ENCODE measurements at places on chromosomes 4 and X.

DNA sequence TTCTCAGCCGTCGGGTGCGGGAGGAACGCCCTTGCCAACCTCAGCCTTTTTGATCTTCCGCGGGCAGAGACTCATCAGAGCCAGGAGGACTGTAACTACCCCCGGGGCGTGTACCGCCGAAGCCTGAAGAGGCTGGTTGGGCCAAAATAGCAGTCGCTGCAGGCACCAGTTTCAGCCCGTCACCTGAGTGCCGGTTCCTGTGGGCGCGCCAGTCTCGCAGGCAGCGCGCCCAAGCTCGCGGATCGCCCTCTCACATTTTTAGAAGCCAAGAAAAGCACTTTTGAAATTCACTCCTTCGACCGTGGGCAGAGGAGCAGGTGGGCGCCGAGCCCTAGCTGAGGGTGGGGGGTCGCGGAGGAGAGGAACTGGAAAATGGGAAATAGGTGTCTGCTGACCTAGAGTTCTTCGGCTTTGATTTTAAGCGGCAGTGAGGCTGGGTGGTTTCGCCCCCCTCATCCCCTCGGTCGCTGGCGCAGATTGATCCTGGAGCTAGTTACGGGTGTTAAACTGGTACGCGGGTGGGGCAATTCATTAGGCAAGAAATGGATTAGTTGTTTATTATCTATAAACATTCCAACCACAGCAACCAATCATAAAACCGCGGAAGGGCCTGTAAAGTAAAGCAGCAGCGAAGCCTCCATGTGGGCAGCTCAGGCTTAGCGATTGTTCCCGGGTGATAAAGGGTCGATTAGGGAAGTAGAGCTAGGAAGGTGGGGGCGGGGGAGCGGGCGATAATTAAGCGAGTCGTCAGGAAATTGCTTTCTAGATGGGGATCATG is 69.2 kb downstream of the FBXO8 start:
- DNase-seq, result no peak

DNA sequence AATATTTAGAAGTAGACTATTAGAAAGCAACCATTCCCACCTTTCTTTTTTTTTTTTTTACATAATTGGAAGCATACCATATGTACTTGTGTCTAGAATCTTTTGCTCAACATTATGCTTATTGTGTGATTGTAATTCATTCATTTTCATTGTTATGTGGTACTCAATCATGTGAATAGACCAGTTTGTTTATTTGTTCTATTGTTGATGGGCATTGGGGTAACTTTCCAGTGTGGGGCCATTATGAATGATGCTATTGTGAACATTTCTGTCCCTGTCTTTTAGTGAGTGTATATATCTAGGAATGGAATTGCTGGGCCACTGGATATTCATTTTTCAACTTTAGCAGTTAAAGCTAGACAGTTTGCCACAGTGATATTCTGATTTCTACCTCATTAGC is 62.5 kb upstream of the MCUB start:
- DNase-seq, result no peak

GRCh38 chrX:131789664-131790063 is 233.4 kb upstream of the STK26 start:
- DNase-seq, result no peak

DNA sequence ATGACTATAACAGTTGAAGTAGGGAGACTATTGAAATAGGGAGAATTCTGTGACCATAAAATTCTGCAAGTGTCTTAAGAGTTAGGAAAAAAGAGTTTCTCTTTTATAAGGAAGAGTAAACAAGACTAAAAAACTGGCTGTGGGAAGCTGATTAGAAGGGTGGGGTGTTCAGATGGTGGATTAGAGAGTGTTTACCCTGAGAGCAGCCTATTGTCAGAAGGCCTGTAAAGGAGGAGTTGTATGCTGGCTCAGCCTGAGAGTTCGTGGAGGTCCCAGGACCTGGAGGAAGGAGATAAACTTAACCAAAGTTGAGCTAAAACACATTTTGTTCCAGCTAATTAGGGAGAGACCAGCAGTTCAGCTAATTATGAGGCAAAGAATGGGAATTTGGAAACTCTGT is 629.7 kb downstream of the PCDH7 start:
- no peak for DNase-seq

GRCh38 chrX:346034-346813 is 27.6 kb upstream of the GTPBP6 start:
- DNase-seq, result no peak

DNA sequence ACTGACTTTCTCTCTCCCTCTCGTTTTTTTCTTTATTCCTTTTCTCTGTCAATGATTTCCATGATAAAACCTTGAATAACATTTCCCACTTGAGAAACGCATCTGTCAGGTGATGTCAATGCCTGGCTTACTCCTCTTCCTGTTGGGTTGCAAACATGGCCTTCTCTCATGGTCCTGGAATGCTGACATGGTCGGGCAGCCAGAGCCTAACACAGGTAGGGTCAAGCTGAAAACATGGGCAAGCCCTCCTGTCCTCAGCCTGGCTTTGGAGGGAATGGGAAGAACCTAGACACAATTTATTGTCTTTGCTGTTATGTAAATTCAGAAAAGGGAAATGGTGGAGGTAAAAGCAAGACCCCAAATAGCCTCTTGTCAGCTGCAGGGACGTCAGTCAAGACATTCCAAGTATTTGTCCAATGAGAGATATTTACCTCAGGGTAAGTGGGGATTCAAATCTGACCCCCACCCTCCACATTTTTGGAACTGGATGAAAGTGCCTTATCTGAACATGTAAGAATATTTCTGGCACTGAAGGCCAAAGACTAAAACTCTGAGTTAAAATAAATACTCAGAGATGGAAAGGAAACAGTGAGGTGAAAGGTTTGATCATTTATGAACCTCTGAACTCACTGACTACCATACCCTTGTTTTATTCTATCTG is 473.8 kb downstream of the SPRY1 start:
- no peak for DNase-seq

GRCh38 chr4:74805601-74806000 is 11.3 kb upstream of the BTC start:
- DNase-seq, result no peak

DNA sequence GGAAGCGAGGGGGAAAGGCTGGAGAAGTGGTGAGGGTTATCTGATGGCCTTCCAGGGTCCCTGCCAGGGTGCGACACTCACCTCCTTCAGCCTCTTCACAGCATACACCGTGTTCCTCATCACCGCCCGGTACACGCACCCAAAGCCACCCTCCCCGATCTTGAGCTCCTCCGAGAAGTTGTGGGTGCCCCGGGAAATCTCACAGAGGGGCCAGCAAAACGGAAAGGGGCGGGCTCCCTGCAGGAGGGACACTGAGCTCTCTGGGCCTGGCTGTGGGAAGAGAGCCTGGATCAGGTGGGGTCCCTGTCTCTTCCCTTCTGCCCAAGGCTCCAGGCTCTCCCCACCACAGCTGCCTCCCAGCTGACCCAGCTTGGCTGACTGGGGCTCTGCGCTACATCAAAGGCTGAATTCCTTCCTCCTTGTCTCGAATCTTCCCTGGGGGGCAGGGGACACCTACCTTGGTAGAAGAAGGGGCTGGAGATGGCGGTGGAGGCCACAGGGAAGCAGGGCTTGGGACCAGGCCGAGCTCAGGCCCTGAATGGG is 1.1 kb downstream of the IRAK1 start:
- DNase-seq, result no peak

GRCh38 chr4:83490876-83491450 is 6.1 kb upstream of the ABRAXAS1 start:
- DNase-seq, result no peak

DNA sequence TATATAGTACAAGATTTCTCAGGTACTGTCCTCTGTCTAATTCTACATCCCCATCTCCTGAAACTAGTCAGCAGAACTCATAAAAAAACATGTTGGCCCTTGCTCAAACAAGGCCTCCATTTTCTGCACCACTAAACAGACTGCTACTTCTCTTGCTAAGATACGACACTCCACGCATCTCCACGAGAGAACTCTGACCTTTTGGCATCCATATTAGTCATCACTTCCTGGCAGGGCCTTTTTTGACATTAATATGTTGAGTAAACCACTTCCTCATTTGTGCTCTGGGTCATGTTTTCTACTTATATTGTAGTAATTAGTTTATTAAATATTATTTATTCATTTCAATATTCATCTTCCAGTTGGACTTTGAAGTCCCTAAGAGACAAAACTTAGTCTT is 65.6 kb downstream of the DCAF8L1 start:
- no peak for DNase-seq

DNA sequence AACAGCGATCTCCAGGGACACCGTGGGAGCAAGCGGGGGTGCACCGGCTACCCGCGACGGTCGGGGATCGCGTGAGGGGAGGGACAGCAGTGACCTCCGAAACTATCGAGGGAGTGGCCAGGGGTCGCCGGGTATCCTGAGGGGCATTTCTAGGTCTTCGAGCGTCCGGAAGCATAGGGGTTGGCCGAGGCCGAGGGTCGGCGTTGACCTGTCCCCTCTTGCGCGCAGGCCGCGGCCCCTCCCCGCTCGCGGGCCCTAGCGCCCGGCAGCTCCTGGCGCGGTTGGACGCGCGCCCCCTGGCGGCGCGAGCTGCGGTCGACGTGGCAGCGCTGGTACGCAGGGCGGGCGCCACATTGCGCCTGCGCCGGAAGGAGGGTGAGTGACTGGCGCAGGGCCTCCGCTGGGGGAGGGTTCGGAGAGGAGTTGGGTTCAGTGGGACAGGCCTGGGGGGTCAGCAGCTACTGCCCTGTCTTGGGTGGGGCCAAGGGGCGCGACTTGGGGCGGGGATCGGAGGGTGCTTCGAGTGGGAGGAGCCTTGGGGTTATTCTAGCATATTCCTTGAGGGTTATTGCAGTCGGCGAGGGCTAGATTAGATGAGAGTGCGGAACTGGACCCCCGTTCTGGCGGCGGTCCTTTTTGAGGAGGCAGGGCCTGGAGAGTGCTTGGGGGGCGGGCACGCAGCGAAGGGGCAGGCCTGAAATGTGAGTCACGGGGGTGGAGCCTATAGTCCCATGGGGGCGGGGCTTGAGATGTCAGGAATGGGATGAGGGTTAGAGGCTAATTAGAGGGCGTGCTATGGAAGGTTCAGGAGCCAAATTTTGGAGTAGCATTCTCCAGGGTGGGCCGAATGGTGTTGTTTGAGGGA is 1.2 kb downstream of the MAGIX start:
- peak; percentile 75 for DNase-seq

DNA sequence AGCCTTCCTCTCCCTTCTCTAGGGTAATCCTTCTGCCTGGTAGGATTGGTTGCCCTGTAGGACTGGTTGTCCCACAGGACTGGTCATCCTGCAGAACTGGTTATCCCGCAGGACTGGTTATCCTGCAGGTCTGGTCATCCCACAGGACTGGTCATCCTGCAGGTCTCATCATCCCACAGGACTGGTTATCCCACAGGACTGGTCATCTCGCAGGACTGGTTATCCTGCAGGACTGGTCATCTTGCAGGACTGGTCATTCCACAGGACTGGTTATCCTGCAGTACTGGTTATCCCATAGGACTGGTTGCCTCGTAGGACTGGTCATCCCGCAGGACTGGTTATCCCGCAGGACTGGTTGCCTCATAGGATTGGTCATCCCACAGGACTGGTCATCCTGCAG is 48.1 kb upstream of the STOX2 start:
- DNase-seq, result no peak

GRCh38 chr4:183757060-183757459 is 98.0 kb downstream of the TRAPPC11 start:
- DNase-seq, result no peak

DNA sequence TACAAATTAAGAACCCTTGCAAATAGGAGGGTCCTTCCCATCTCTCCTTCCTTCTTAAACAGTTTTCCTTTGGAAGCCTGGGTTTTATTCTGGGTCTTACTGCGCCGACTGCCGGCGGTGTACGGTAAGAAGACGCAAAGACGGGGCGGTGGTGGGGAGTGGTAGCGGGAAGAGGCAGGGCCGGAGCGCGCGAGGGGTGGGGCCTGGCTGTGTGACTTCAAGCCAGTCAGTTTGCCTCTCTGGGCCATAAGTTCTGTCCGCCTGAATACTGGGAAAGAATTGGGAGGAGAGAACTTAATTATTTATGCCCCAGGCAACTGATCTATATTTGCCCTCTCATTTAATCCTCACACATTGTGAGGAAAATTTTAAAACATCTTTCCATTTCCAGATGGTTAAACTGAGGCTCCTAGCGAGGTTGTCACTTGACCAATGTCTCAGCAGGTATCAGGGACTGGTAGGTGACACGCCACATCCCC is 726 bp upstream of the KANTR start:
- peak; percentile 70 for DNase-seq

- no peak for DNase-seq
These were observed 15.0 kb downstream of the BTK start for GRCh38 chrX:101370888-101371504.

DNA sequence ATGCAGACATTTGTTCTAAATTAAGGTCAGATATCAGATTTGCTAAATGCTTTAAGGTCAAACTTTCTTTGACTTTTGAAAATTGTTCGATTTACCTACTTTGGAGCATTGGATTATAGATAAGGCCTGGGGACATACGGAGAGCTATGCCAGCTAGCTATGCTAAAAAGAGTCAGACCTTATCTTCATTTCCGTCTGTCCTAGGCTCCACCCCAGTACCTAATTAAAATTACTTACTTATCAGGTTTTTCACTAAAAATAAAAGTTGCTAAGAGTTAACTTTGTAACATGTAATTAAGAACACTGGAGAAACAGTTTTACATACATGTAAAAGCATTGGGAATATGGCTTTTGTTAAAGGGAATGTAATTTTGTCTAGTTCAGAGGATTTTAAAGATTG is 7.1 kb upstream of the TMEM35A start:
- no peak for DNase-seq

DNA sequence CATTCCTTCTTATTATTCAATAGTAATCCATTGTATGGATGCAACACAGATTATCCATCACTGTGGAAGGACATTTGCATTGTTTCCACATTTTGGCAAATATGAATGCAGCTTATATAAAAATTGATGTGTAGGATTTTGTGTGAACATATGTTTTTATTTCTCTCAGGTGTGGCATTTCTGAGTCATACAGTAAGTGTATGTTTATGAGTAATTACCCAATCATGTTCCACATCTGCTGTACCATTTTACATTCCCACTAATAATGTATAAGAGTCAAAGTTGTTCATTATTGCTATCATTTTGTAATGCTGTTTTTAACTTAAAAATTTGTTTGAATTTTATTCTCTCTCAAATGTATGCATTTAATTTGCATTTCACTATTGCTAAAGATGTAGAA is 25.5 kb downstream of the MAGEA4 start:
- no peak for DNase-seq

GRCh38 chr4:114040319-114041116 is 61.1 kb upstream of the ARSJ start:
- DNase-seq, result no peak

GRCh38 chr4:102807345-102807744 is 20.0 kb downstream of the UBE2D3 start:
- no peak for DNase-seq

DNA sequence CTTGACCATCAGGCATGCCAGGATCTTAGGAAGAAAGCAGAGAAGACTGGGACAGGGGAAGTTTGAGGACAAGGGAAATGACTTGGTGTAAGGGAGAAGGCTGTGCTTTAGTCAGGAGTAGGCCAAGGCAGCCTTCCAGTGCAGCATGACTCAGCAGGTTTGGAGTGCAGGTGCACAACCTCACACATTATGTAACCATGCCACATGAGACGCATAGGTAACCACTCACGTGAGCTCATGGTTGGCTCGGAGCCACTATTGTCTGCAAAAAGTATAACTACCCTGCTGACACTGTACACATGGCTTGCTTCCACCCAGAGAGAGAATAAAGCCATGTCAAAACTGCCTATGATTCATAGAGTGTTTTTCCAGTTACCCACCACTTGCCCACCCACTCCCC is 715.9 kb downstream of the SMARCA1 start:
- DNase-seq, result no peak

GRCh38 chrX:17025621-17026302 is 79.3 kb downstream of the REPS2 start:
- no peak for DNase-seq

GRCh38 chr4:85776579-85776978 is 301.6 kb downstream of the ARHGAP24 start:
- no peak for DNase-seq

GRCh38 chrX:129791961-129792570 is 12.3 kb downstream of the SASH3 start:
- no peak for DNase-seq
